ENCODE measurements at places on chromosomes 4 and X. TPM values are rescaled to one million over a fixed set of nuclear protein-coding genes. Genes with fewer than 3 reads are reported as not detected.

The HEPH gene
- 19.0 TPM for total RNA-seq

The MSX1 gene
- 3.7 TPM for total RNA-seq

DNA sequence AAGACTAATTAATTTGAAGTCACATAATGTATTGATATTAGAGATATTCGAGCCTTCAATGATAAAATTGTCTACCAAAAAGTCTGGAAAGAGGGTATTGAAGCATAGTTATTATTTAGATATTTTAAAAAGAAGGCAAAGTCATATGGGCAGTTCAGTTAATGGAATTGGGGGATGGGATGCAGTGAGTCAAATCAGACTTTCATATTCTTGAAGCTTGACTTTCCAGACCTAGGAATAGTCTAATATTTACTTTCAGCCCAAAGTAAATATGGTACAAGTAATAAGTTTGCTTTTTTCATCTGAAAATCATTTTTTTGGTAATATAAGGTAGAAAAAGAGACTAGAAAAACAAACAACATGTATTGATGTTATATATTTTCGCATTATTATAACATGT, 2017.8 kb downstream of the C4orf33 start:
- DNase-seq = no peak

DNA sequence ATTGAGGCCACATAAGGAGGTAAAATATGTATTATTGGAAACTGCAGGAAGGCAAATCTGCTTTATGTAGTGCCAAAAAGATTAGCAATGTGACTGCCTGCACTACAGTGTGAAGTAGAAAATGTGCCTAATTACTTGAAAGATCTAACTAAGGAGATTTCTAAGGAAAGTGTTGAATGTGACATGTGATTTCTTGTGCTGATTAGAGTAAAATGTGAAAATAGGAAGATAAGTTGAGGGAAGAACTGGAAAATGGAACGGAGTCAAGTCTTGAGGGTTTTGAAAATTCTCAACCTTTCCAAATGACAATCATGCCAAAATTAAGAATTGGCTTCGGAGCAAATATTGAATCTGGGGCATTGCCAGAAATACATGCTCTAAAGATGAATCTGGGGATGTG, 209.5 kb upstream of the SPOCK3 start:
- DNase-seq = no peak

DNA sequence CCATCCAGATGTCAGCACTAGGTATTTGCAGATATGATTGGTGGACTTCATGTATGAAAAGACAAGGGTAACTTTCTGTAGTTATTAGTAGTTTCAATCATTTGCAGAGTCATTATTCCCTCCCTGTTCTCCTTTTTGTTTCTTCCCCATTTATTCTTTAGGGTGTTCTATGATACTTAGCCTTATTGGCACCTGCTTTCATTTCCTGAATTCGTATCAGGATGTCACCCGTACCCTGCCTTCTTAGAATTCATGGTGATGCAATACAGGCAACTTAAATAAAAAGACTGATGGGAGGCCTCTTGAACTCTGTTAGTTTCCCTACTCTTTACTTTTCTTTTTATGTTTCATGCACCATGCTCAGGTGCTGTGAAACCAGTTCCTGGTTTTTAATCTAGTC, 24.2 kb downstream of the MAGED1 start:
- no peak for DNase-seq

GRCh38 chrX:54090880-54091279, 46.6 kb upstream of the PHF8 start:
- DNase-seq = no peak

DNA sequence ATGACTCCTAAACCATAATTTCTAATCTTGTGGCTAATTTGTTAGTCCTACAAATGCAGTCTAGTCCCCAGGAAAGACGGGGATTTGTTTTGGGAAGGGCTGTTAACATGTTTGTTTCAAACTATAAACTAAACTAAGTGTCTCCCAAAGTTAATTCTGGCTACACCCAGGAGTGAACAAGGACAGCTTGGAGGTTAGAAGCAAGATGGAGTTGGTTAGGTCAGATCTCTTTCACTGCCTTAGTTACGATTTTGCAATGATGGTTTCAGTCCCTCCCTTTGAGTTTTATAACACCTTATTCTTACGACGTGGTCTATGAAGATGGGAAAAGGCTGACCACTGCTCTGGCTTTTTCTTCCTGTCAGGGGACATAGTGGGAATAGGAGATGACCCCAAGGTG, 27.0 kb upstream of the IL2 start:
- DNase-seq = no peak

- DNase-seq = peak; percentile 1
Measured at GRCh38 chrX:104318330-104319009, 63.7 kb upstream of the ESX1 start.

DNA sequence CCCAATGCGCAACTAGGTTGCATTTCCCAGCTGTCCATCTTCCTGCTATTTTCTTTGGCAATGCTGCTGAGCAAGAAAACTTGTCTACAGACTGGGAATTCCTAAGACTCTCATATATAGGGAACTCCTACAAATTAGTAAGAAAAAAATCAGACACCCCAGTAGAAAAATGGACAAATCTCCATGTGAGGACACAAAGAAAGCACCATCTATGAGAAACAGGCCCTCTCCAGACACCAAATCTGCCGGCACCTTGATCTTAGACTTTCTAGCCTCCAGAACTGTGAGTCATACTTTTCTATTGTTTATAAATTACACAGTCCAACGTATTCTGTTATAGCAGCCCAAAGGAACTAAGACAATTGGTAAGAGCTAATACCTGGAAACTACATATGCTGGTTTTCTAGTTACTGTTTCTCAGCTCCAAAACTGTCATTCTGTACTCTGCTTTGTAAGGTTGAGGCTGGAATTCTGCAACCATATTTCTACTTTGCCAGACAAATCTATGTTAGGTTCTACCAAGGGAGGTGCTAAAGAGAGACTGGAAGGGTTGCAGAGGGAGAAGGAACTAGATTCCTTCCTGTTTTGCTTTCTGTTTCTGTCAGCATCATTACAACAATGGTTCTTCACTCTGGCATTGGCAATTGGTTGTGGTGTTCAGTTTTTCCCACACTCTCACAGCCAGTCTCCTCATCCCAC, 35.7 kb upstream of the FAM241A start:
- no peak for DNase-seq

- peak; percentile 76 for DNase-seq
Measured at GRCh38 chrX:24371391-24371972, 11.0 kb downstream of the SUPT20HL1 start.

GRCh38 chrX:81201671-81202455, at the start of the genes HMGN5 and SH3BGRL:
TSS of gene HMGN5 (minus strand) at chrX:81201913. CDS start at chrX:81121549, 80,364 bp downstream.
TSS of gene SH3BGRL (plus strand) at chrX:81202102. CDS start at chrX:81202201, 99 bp downstream.
- DNase-seq = peak; percentile 95

DNA sequence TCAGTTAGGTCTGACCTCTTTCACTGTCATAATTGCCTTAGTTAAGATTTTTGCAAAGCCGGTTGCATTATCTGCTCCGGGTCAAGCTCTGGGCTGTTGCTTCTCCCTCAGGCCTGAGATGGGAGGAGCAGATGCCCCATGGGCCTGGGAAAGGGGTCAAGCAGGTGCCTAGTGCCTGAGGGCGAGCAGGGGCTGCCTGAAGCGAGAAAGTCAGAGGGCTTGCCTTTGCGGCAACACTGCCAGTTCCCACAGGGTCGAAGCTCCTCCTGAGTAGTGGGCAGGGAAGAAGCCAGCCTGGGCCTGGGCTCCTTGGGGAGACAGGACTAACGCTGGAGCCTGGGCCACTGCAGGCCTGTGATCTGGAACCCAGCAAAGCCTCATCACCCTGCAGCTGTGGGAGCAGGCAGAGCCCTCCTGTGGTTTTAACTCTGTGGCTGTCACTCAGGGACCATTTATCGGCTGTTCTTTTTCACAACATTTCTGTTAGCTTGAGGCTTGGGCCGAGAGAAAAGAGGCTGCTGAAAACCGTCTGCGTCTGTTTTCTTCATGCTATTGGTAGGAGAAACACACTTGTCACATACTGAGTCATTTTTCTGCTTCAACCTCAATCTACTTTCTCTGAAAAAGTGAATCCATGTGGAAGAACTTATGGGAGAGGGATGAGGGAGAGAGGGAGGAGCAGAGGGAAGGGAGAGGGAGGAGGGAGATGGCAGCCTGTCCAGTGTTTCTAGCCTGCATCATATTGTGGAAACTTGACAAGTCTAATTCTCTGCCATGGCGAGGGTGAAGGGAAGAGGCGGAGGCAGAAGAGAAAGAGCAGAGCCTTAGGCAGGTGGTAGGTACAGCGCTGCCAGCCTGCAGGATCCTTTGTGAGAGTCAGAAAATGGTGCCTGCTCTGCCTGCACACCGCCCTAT, 68.4 kb downstream of the RHOH start:
- DNase-seq = peak; percentile 68

GRCh38 chr4:184587701-184588100, 61.5 kb downstream of the CASP3 start:
- DNase-seq = no peak
